Skeletal muscle cell (primary cell): ENCODE measurements at places on chromosomes 5 and 9.
A peak's percentile ranks its signal among the peaks of the same experiment; 100 is the strongest.

GRCh38 chr9:117278020-117278419, 136.8 kb downstream of the ASTN2 start:
- no peak for DNase-seq

DNA sequence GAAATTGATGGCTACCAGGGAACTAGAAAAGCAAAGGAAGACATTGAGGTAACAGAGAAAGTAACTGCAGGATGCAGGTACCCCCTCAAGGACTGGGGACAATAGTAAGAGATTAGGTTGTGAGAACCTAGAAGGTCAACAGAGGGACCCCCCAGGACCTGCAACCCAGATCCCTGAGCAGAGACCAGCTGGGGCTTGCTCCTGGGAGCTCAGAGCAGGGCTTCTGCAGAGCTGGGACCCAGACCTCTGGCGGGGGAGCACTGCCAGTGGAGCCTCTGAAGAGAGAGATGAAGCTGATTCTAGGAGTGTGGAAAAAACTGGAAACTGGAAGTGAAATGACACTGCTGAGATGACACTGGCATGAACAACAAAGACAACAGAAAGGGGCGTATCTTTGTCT, 17.2 kb downstream of the MORN5 start:
- no peak for DNase-seq

- no peak for DNase-seq
Observed at GRCh38 chr5:73513996-73514395, 15.8 kb downstream of the BTF3 start.

- peak; percentile 84 for DNase-seq
Observed at GRCh38 chr9:86500667-86501435, 146.6 kb upstream of the TUT7 start.

DNA sequence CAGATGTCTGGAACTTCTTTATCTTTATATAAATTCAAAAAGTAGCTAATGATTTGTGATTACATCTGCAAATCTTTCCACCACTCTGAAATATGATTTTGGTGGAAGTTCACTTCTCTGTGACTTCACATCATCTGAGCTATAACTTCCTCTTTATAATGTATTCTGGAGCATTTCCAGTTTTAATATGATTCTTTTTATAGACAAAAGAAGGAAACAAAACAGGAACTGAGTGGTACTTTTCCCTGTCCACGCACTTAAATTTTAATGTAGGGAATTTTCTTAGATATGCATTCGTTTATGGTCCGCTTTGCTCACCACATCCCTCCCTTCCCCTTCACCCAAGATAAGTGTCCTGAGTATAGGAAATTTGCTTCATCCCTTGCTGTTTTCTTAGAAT, 333.5 kb downstream of the CHSY3 start:
- DNase-seq, result no peak

DNA sequence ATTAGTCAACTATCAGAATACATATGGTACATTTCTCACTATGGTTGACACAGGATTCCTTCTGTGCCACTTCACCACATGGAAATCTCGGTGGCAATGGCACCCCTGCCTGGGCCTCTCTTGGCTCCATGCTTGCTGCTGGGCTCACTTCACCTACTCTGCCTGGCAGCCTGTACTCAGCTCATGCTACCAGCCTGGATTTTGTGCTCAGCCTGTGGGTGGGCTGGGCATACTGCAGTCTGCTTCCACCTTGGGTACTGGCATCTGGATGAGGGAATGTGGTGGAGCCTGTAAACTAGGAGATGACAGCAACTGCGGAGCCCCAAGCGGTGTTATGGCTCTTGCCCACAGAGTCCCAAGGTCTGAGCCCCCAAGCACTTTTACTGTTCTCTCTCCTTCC, 604.1 kb downstream of the MTRR start:
- no peak for DNase-seq

- no peak for DNase-seq
Observed at GRCh38 chr9:4070266-4070665, 229.6 kb downstream of the GLIS3 start.
